Activated CD8-positive, alpha-beta T cell treated with anti-CD3 and anti-CD28 coated beads, Interleukin-2, amount 10 ng/mL, durations not matched to agents 7 days and 5 days (primary cell): ENCODE measurements at places on chromosomes 1 and 21. TPM values are rescaled to one million over a fixed set of nuclear protein-coding genes. Genes with fewer than 3 reads are reported as not detected.

The TPRG1L gene
- 9.9 TPM for total RNA-seq

The RGL1 gene
- 1.4 TPM for total RNA-seq

The C1orf21 gene
- 5.1 TPM for total RNA-seq

The ILDR2 gene
- 5.0 TPM for total RNA-seq

DNA sequence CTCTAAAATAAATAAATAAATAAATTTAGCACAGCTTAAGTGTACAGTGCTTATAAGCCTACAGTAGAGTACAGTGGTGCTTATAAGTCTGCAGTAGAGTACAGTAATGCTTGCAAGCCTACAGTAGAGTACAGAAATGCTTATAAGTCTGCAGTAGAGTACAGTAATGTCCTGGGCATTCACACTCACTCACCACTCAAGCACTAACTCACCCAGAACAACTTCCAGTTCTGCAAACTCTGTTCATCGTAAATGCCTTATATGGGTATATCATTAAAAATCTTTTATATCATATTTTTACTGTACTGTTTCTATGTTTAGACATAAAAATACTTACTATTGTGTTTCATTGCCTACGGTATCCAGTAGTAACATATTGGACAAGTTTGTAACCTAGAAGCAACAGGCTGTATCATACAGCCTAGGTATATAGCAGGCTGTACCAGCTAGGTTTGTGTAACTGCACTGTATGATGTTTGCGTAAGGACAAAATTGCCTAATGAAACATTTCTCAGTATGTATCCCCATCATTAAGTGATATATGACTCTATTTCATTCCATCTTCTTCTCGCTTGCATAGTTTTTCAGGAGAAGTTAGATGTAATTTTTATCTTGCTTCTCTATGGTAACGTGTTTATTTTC, 14.0 kb upstream of the S100B start:
- H3K4me3 ChIP-seq = no peak overlapping the region
- no peak overlapping the region for H3K27ac ChIP-seq
- peaks cover 32% of the 10 kb centered on the region for H3K4me1 ChIP-seq
- DNase-seq = no peak
- H3K27me3 ChIP-seq = peaks cover 8% of the 10 kb centered on the region

- DNase-seq = no peak
- H3K4me3 ChIP-seq = no peak overlapping the region
- no peaks in the 10 kb centered on the region for H3K4me1 ChIP-seq
- no peaks in the 10 kb centered on the region for H3K27me3 ChIP-seq
Measured at GRCh38 chr1:97174039-97174704, 452.6 kb downstream of the PTBP2 start.

DNA sequence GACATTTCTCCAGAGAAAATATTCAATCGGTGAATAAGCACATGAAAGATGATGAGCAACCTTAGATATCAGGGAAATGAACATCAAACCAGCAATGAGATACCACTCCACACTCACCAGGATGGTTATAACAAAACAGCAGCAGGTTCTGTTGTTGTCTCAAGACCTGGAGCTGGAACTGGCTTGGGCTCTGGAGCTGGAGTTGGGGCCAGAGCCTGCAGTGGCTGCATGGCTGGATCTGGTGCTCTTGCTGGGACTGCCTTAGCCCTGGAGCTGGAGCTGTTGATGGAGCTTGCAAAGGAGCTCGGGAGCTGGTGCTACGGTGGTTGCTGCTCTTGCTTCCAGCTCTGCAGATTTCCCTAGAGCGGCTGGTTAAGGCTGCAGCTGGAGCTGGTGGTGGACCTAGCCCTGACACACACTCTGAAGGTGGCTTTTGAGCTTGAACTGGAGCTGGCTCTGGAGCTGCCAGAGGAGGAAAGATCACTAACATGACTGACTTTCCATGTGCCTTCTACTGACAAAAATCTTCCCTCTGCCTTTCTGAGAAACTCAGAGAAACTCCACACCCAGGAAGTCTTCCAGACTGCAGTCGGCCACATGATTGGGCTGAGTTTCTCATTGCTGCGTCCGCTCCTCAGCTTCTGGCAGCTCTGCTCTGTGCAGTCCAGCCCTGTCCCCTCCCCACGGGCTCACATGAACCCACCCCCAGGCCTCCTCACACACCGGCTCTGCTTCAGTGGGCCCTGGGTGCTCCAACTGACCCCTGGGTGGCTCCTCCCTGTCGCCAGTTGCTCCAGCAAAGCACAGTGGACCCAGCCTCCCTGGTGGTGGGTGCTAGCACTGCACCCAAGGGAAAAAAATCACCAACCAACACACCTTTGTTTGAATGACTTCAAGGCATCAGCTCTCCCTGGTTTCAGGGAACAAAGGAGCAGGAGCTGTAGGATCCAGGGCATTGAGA, 139.1 kb upstream of the FMN2 start:
- H3K27ac ChIP-seq = no peak overlapping the region
- DNase-seq = no peak
- H3K4me3 ChIP-seq = no peak overlapping the region
- H3K27me3 ChIP-seq = no peaks in the 10 kb centered on the region

GRCh38 chr1:26787706-26788514, at the start of gene PIGV:
Gene PIGV, plus strand, starts transcription at chr1:26787950. Its CDS starts 2,866 bp downstream, at chr1:26790816.
- DNase-seq = peak; percentile 91
- peaks cover 84% of the 10 kb centered on the region for H3K4me1 ChIP-seq
- peak within 1 kb of the TSS; percentile 100 for H3K27ac ChIP-seq
- H3K27me3 ChIP-seq = no peaks in the 10 kb centered on the region
- H3K4me3 ChIP-seq = peak within 1 kb of the TSS; percentile 84
- H3K36me3 ChIP-seq = peaks cover 38% of the 10 kb centered on the region
